Myocyte (in vitro differentiated cells): ENCODE measurements at places on chromosomes 2 and 18. TPM values are rescaled to one million over a fixed set of nuclear protein-coding genes. Genes with fewer than 3 reads are reported as not detected.

DNA sequence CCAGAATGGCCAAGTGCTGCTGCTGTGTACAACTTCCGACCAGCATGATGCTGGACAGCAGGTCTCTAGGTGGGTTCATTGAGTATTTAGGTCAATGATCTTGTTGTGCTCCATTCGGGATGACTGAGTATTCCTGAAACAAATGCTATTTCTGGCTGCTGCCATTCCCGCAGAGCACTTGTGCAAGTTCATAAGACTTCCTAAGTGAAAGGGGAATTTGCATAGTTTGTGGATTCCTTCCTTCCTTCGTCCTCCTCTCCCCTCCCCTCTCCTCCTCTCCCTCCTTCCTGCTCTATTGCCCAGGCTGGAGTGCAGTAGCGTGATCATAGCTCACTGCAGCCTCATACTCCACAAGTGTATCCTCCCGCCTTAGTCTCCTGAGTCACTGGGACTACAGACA, 40.4 kb downstream of the LDLRAD4 start:
- DNase-seq = no peak

DNA sequence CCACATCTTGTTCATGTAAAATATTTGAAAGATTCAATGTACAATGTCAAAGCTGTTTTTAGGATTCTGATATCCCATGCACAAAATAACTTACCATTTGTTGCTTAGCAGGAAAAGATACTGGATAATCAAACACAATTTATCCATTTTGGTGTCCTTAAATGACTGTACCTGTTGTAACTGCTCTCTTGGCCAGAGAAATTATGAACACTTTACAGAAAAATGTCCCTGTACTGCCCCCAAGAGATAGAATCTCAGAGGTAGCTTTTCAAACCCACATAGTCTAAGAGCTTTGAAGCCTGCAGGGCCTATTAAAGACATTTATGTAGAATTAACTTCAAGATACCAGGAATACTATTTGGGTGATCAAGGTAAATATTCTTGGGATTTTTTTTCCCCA, 12.2 kb upstream of the ME2 start:
- no peak for DNase-seq

DNA sequence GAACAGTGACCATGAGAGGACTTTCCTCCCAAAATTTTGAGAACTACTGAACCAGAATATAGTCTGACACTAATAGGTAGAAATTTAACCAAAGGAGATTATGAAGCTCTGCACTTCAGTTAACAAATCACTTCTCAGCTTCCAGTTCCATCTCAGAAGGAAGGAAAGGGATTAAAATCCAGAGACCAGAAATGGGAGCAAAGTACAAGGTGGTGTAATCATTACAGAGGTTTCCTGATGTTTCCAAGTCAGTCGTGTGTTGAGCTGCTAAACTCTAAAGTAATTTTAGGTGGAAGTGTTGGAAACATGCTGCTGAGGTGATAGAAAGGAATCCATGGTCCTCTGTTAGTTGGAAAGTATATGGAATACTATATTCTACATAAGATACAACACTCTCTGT, 10.8 kb downstream of the TYMS start:
- no peak for DNase-seq

GRCh38 chr2:240460781-240461431, 25.4 kb downstream of the GPC1 start:
- peak; percentile 57 for DNase-seq

- no peak for DNase-seq
Measured at GRCh38 chr2:73314441-73314840, 21.1 kb upstream of the EGR4 start.

GRCh38 chr2:219521066-219521880, 7.0 kb downstream of the ASIC4 start:
- DNase-seq = peak; percentile 60

- DNase-seq = no peak
Measured at GRCh38 chr2:105546628-105546974, 147.8 kb upstream of the FHL2 start.

- DNase-seq = peak; percentile 21
Measured at GRCh38 chr2:210558708-210559107, 2.3 kb downstream of the CPS1 start.

DNA sequence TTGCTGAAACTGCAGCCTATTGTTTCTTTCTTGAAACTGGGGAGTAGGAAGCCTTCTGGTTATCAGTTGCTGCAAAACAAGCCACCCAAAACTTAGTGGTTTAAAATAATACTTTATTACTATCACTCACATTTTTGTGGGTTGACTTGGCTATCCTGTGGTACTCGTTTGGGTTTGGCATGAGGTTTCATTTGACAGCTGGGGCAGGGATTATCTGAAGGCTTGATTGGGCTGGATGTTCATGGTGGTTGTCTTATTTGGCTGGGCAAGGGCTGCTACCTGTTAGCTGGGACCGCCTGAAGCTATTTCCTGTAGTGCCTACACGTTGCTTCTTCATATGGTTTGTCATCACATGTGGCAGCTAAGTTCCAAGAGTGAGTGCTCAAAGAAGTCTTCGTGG, 122.3 kb downstream of the PLCL1 start:
- peak; percentile 88 for DNase-seq

DNA sequence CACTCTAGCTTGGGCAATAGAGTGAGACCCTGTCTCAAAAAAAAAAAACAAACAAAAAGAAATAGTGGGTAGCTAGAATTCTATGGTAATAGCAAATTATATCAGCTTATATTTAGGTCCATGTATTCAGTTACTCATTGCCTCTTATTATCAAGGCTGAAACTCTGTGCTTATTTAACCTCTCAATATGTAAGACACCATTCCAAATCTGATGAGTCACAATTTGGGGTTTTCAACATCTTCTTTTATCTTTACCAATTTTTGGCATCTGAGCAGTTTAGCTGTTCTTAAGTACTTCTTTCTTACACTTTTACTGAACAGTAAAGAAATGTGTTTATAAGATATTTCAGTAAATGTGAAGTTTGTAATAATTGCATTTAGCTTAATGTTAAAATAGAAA, 69.3 kb downstream of the TTC27 start:
- peak; percentile 24 for DNase-seq

DNA sequence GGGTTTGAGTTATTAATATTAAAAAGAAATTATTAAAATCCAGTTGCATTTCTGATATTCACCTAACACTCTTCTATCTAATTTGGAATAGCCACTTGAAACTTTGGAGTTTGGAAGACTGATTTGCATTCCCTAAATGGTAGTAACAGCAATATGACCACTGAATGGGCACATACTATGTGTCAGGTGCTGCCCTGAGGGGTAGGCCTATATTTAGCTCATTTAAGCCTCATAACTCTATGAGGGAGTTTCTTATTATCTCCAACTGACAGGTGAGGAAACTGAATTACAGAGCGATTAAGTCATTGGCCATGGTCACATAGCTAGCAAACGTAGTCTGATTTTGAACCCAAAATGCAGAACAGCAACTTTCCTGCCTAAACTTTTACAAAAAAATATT, 77.3 kb downstream of the VWA3B start:
- peak; percentile 62 for DNase-seq

DNA sequence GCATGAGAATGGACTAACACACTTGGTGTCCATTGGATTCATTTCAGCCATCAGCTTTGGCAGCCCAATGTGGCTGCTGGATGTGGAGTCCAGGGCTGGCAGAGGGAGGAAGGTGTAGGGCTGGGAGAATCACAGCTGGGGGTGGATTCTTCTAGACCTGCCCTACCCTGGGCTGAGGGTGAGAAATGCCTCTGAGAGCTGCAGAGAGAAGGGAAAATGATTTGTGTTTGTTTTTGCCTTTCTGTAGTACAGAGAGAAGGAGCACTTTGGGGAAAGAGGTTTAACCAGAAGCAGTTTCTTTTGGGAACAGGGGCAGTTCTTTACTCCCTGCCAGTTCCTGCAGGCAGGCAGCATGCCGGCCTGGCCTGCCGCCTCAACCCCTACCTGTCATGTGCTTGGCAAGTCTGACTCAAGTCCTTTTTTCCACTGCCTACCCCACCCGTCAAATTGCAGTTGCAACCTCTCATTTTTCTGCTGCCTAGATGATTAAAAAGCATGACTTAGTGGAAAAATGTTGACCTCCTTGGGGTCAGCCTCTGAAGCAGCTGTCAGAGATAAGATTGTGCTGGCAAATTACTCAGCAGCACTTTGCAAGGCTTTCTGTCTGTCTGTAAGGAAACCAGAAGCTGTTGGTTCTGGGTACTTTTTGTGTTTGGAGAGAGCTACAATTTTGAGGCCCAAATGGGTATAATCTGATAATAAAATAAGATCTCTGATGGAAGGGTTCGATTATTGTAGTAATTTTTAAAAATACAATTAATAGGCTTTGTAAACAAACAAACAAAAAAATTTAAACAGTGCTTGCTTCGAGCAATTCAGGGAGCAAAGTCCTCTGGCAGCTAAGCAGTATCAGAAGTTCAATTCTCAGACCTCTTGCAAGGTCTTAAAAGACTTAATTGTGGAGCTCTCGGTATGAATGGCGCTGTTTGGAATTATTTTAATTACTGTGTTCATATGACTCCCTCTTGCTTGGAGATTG, 21.7 kb downstream of the LBH start:
- peak; percentile 78 for DNase-seq

- no peak for DNase-seq
Measured at GRCh38 chr2:28325567-28326468, 66.8 kb upstream of the FOSL2 start.

- DNase-seq = peak; percentile 73
Measured at GRCh38 chr18:2932247-2933181, 80.4 kb downstream of the LPIN2 start.

GRCh38 chr2:97359861-97360584, 229.7 kb downstream of the ANKRD36B start:
- no peak for DNase-seq

DNA sequence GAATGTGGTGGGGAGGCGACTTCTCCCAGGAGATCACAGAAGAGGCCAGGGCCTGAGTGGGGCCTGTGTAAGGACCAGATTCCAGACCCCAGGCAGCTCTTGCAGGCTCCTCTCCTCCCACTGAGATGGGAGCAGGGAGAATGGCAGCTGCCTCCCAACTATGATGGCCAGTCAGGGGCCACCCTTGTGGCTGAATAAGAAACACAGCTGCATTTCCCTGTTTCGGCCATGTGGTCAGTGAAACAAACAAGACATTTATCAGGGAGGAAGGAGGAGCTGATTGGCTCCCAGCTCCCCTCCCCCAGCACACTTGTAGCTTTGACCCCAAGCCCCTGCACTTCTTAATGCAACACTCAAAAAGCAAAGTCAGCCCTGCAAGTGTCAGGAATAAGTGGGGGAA, 143.5 kb downstream of the CELF4 start:
- peak; percentile 79 for DNase-seq

DNA sequence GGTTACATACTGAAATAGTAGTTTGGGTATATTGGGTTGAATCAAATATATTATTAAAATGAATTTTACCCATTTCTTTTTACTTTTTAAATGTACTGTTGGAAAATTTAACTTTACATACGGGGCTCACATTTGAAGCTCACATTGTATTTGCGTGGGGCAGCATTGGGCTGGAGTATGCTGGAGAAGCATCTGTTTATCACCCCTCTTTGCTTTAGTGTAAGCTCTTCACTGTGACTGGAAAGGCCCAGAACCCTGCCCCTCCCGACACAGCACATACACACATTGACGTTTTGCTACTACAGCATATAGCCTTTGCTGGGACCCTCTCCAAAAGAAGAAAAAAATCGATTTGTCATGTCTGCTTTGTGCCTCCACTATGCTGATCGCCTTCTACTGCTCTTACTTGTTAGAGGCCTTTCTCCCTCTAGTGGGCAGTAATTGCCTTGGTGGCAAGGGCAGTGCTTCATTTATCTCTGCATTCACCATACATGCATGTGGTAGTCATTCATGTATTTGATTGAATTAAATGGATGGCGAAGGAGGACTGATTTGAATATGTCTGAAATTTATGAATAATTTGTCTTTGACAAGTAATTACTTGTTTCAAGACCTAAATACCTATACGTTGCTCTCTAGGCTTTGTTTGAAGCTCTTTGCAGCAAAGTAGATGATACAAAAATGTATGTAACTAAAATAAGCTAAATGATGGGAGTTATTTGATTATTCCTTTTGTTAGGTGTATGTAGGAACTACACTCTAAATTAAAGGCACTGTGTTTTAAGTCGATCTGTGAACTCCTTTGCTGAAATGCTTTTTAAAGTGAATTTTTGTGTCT, 37.4 kb downstream of the VAPA start:
- DNase-seq = peak; percentile 53

DNA sequence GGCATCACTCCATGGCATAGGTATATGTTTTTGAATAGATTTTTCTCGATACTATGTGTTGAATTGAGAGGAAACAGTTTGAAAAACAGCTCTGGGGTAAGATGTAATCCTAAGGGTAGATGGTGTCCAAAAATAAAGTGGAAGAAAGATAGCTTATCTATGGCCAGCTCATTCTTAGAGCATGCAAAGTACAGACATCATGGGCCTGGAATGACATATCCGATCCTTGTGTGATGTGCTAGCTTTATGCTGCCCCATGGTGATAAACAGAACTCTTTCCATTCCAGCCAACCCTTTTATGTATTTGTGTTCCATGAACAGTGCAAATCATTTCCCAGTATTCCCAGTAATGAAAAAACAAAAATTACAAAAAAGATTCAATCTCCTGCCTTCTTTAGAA, 390.2 kb upstream of the NXPH2 start:
- DNase-seq = no peak

DNA sequence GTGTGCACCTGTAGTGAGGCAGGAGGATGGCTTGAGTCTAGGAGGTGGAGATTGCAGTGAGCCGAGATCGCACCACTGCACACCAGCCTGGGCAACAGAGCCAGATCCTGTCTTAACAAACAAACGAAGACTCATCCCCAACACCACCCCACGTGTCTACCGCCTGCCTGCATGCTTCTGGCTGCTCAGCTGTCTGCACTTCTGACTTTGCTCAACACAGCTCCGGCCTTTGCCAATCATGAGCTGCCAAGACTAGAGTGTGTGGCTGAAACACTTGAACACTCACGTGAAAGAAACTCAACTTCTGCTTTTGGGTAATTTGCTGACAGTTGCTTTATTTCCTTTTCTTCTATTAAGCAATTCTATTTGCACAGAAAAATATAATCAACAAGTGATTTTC, 32.1 kb upstream of the SP3 start:
- peak; percentile 51 for DNase-seq

DNA sequence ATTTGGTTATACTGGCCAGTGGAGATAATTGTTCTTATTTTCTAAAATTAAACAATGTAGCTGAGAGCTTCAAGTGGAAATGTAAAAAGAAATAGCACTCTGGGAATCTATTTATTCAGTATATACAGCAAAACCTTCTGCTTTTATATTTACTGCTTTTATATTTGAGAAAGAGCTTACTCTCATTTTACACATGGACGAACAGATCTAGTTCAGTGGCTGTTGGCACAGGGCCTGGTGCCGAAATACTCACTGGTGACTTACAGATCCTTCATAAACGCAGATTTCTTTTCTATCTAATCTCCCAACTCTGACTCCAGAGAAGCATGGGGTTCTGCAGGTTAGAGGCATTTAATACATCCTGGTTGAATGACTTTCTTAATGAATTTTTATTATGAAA, 266.2 kb downstream of the ASXL3 start:
- DNase-seq = no peak

- DNase-seq = no peak
Measured at GRCh38 chr18:44747157-44747556, 66.5 kb downstream of the SETBP1 start.

GRCh38 chr2:162073888-162074631, at the start of gene DPP4:
TSS of gene DPP4 (minus strand) at chr2:162074215. CDS start at chr2:162073981, 234 bp downstream.
- peak; percentile 52 for DNase-seq

Gene SCN2A
- total RNA-seq = 0.56 and 0.68 TPM in 2 replicates

Gene NDUFV2
- 194 and 243 TPM in 2 replicates for total RNA-seq

Gene TOGARAM2
- 1.0 and 1.7 TPM in 2 replicates for total RNA-seq

Gene CEBPZ
- total RNA-seq = 32.9 and 33.2 TPM in 2 replicates

Gene EGR4
- total RNA-seq = not detected in 2 replicates

Gene ADGRF3
- total RNA-seq = 1.1 TPM in 1 of 2 replicates, not detected in the other
